ENCODE measurements at places on chromosomes 6 and 20.

GRCh38 chr6:7631466-7631865 lies 41.5 kb downstream of the SNRNP48 start:
- no peaks in the 10 kb centered on the region for H3K4me1 ChIP-seq
- no peaks in the 10 kb centered on the region for H3K27me3 ChIP-seq
- no peak for DNase-seq
- no peaks in the 10 kb centered on the region for H3K36me3 ChIP-seq

- no peaks in the 10 kb centered on the region for H3K4me1 ChIP-seq
- no peak overlapping the region for H3K4me3 ChIP-seq
- H3K27me3 ChIP-seq = no peaks in the 10 kb centered on the region
- H3K36me3 ChIP-seq = no peaks in the 10 kb centered on the region
- no peak overlapping the region for H3K27ac ChIP-seq
These were observed 254.3 kb downstream of the BTBD3 start for GRCh38 chr20:12171923-12172524.

- DNase-seq = no peak
- H3K27ac ChIP-seq = no peak overlapping the region
- no peak overlapping the region for H3K4me3 ChIP-seq
- H3K4me1 ChIP-seq = no peaks in the 10 kb centered on the region
- H3K36me3 ChIP-seq = no peaks in the 10 kb centered on the region
These were observed 29.0 kb upstream of the MPC1 start for GRCh38 chr6:166411721-166412151.

GRCh38 chr6:18276610-18277236 lies 12.4 kb upstream of the DEK start:
- DNase-seq = no peak
- H3K36me3 ChIP-seq = no peaks in the 10 kb centered on the region
- H3K27me3 ChIP-seq = peaks cover 6% of the 10 kb centered on the region
- no peak overlapping the region for H3K27ac ChIP-seq
- peak overlapping the region; percentile 41 for H3K4me3 ChIP-seq
- peaks cover 5% of the 10 kb centered on the region for H3K4me1 ChIP-seq

DNA sequence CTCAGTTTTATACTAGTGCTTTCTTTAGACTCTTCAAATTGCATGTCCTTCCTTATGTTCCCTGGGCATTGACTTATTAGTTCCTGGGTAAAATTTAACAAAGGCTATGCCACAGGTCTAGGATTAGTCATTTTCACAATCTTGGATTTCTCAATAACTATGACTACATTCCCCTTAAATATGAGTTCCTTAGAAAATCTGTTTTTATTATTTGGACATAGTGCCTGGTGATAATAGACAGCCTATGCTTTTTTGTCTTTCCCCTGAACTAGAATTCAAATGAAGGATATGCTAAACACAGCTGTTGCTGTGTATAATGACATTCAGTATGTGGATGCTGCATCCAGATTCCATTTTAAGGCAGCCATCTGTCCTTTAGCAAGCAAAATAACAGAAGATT lies 1252.8 kb upstream of the GJE1 start:
- no peak overlapping the region for H3K27ac ChIP-seq
- no peaks in the 10 kb centered on the region for H3K27me3 ChIP-seq
- H3K36me3 ChIP-seq = no peaks in the 10 kb centered on the region
- DNase-seq = no peak
- H3K4me1 ChIP-seq = no peaks in the 10 kb centered on the region
- H3K4me3 ChIP-seq = no peak overlapping the region

- no peaks in the 10 kb centered on the region for H3K36me3 ChIP-seq
- DNase-seq = peak; percentile 11
- H3K4me1 ChIP-seq = no peaks in the 10 kb centered on the region
- no peak overlapping the region for H3K4me3 ChIP-seq
- H3K27me3 ChIP-seq = no peaks in the 10 kb centered on the region
These were observed 129.6 kb downstream of the TAF4 start for GRCh38 chr20:61935926-61936700.
